Umbilical cord (tissue), 2 donors: ENCODE measurements at places on chromosomes 13 and 19. TPM values are rescaled to one million over a fixed set of nuclear protein-coding genes. Genes with fewer than 3 reads are reported as not detected.

GRCh38 chr19:33064792-33065550 is at the start of gene RHPN2:
RHPN2 (minus strand) TSS chr19:33064888; CDS start chr19:33064852, 36 bp downstream.
- peak; percentile 80 for DNase-seq

DNA sequence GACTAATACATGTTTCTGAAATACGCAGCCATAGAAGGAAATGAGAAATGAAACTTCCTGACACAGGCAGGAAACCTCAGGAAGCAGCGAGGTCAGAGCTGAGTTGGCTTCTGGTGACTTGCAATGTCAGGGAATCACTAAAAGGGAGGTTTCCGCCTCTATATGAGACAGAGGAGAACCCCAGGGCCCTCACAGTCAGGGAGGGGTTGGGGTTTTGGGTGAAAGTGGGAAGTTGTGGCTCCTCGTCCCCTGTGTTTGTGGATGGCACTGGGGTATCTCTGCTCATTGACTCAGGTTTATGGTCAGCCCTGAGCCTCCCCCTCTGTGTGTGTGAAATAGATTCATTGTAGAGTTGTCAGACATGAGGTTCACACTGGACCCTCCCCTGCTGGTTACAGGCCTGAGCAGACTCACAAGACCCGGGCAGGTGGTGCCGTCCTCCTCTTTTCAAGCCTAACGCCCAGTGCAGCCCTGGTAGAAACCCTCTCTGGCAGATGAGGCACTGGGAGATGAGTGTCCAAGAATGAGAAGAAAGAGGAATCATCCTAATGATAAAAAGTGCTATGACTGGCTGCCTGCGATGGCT is 5.5 kb upstream of the LILRA6 start:
- peak; percentile 42 for DNase-seq

- DNase-seq, result peak; percentile 93
Measured at GRCh38 chr13:38662362-38662761, 24.5 kb upstream of the FREM2 start.

DNA sequence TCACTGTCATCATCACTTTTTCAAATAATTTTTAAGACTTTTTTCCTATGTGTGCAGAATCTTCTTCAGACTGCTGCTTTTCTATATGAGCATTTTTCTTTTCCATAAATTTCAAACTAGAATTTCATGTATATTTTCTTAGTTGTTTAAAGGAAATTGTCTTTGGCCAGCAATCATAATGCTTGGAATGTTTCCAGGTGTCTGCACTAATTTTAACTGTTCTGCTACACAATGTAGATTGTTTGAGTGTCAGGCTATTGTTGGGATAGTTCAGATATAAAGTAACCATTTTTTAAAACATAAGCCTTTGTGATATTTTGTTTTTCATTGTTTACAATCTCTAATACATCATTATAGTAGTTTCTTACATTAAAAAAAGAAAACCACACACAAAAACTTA is 1418.5 kb downstream of the EFNB2 start:
- DNase-seq, result no peak

The FXYD3 gene
- 26.7 TPM for total RNA-seq

The MAP4K1 gene
- total RNA-seq, result 0.96 TPM

The TMEM38A gene
- not detected for total RNA-seq

The CGB2 gene
- total RNA-seq, result 5.5 TPM

GRCh38 chr13:102260256-102260655 is 141.6 kb downstream of the FGF14 start:
- no peak for DNase-seq

- DNase-seq, result no peak
Measured at GRCh38 chr19:54871696-54872095, 2.3 kb upstream of the FCAR start.

- peak; percentile 99 for DNase-seq
Measured at GRCh38 chr19:12789904-12790619, 1.2 kb upstream of the JUNB start.

DNA sequence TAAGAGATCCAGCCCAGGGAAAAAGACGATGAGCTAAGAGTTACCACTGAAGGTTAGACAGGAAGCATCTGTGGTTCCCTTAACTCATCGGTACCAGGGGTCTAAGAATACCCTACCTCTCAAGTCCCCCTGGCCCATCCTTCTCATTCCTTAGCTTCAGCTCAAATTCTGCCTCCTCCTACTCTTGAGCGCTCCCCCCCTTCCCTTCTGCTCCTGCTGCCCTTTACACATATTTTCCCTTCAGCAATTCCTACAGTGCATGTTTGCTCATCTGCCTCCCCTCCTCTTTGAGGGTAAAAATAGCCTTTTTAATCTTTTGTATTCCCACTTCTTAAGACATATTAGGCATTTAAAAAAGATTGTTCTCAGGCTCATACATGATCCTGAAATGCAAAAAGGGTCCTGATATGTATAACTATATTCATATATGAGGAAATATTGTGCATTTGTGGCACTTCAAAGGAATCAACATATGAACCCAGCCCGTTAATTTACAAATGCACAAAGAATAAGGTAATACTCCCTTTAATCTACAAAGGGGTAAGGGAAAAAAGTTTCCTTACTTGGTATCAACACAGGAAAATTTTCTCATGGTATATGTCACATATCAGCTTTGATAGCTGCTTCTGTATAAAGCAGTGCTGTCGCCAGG is 33.1 kb downstream of the LNX2 start:
- no peak for DNase-seq

DNA sequence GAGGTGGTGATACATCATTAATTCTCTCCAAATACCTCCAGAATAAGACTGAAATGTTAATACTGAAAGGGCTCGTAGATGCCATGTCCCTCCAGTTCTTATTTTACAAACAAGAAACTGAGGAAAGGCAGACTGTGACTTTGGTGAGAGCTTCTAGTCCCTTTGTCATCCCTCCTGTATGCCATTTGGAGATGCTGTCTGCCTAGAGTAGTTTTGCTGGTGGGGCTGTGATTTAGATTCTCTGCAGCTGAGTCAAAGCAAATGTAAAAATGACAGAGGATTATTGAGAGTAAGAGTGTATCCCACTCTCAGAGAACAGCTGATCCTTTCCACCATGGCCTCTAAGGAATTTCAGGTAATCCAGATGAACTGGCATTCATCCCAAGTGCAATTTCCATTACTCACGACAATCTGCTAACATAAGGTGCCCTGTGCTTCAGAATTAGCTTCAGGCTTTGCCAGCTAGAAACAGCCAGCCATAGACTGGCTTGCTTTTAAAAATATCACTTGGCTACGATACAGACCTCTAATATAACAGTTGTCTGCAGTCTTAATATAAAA is 16.8 kb downstream of the PABPC3 start:
- no peak for DNase-seq

The SYT3 gene
- total RNA-seq, result 0.48 TPM

GRCh38 chr19:17778251-17778967 is 16.5 kb upstream of the B3GNT3 start:
- DNase-seq, result no peak

GRCh38 chr13:100694722-100695508 is 20.3 kb upstream of the TMTC4 start:
- peak; percentile 19 for DNase-seq

The USHBP1 gene
- 1.2 TPM for total RNA-seq

- peak; percentile 92 for DNase-seq
Measured at GRCh38 chr19:53254411-53255341, at the start of gene ZNF677. ZNF677 (minus strand) TSS chr19:53254873; CDS start chr19:53251550, 3,323 bp downstream.

- DNase-seq, result no peak
Measured at GRCh38 chr19:10744801-10745293, 27.0 kb downstream of the DNM2 start.

- DNase-seq, result peak; percentile 11
Measured at GRCh38 chr13:47000165-47000564, 103.3 kb upstream of the HTR2A start.

The PLPPR2 gene
- total RNA-seq, result 3.4 TPM
